ENCODE measurements at places on chromosomes 11 and 22. TPM values are rescaled to one million over a fixed set of nuclear protein-coding genes. Genes with fewer than 3 reads are reported as not detected.
A peak's percentile ranks its signal among the peaks of the same experiment; 100 is the strongest.

- DNase-seq = no peak
These were observed 26.2 kb downstream of the ELF5 start for GRCh38 chr11:34487430-34487829.

HORMAD2 gene
- total RNA-seq = not detected

- peak; percentile 37 for DNase-seq
These were observed 40.4 kb upstream of the AMPD3 start for GRCh38 chr11:10414659-10415058.

- DNase-seq = no peak
These were observed 24.3 kb upstream of the ADA2 start for GRCh38 chr22:17243524-17243923.

- no peak for DNase-seq
These were observed 15.2 kb upstream of the POLD3 start for GRCh38 chr11:74577181-74577580.

MYRF gene
- total RNA-seq = 14.8 TPM

SLC43A3 gene
- 141 TPM for total RNA-seq

- no peak for DNase-seq
These were observed 52.3 kb downstream of the RTL6 start for GRCh38 chr22:44445731-44446130.

DNAJC24 gene
- total RNA-seq = 22.8 TPM

DNA sequence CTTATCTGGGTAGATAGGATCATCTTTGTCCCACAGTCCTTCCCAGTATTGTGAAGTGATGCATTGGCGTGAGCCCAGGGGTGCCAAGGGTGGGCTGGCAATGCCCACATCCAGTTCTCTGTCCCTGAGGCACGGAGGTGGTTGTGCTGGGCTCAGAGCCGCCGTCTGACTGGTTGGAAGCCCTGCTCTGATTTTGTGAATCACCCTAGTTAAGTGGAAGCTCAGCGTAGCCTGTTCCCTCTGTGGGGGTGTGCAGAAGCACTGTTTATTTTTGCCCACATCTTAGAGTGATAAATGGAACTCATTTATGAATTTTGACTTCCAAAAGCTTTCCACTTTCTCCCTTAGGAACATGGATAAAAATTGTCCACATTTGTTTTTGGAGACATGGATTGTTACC is 13.6 kb downstream of the BCR start:
- DNase-seq = no peak

GRCh38 chr11:111631024-111631665 is 28.9 kb downstream of the SIK2 start:
- no peak for DNase-seq

ELMOD1 gene
- total RNA-seq = not detected

DNA sequence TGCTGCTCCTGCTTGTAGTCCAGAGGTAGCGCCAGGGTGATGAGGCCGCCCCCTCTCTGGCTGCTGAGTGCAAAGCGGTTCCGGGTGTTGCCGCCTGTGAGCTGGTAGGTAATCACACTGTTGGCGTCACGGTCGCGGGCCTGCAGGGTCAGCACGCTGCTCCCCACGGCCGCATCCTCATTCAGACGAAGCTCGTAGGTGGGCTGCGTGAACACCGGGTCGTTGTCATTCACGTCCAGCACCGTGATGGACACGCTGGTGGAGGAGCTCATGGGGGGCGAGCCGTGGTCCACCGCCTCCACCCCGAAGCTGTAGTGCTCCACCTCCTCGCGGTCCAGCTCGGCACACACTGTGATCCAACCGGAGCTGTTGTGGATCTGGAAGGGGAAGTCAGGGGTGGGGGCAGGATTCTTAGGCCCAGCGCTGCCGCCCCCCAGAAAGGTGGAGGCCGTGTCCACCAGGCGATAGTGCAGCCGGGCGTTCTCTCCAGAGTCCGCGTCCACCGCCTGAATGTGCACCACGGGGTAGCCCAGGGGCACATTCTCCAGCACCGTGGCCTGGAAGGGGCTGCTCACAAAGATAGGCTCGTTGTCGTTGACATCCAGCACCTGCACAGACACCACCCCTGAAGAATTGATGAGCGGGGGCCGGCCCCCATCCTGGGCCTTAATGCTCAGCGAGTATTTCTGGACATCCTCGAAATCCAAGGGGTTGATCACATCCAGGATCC is 2.4 kb downstream of the CELSR1 start:
- no peak for DNase-seq

DNA sequence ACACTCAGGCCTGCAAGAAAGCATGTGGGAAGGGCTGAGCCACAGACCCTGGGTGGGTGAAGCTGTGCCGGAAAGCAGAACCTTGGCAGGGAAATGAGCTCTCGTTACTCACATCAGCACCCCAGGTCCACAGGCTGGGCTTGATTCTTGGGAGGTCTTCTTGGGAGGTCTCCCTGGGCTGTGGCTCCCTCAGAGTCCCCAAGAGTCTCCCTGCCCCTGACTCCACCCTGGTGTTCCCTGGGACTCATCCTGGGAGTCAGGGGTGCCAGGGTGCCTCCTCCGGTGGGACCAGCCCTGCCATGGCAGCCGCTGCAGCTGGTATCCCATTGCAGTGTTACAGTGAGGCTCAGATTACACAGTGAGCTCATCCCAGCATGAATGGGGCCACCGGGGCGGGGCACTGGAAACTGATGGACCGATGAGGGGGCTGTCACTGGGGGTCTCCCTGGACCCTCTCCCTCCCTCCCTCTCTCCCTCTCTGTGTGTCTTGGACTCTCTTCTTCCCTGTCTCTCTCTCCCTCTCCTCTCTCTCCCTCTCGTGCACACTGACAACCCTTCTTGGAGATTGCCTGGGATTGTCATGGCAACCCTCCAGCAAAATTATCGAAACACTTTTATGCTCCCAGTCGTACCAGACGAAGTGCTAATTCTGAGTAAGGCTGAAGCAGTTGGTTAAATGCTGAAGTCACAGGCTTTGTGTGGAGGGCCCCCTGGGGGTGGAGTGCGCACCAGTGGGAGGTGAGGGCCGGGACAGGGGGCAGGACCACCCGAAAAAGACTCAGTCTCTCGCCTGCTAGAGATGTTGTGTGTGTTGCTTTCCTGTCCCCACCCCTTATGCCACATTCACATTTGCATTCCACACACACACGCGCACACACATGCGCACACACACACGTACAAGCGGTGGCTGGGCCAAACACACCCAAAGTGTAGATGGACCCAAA is 8.6 kb upstream of the C11orf96 start:
- no peak for DNase-seq

CARNS1 gene
- not detected for total RNA-seq

IGLL1 gene
- not detected for total RNA-seq

Data from uterus (tissue), 4 donors.